SK-N-SH (cell line): ENCODE measurements at places on chromosomes 3 and 15. TPM values are rescaled to one million over a fixed set of nuclear protein-coding genes. Genes with fewer than 3 reads are reported as not detected.
A peak's percentile ranks its signal among the peaks of the same experiment; 100 is the strongest.

GRCh38 chr3:15794303-15794771, 3.4 kb downstream of the ANKRD28 start:
- no peak for DNase-seq
- H3K4me3 ChIP-seq: peak overlapping the region; percentile 65; the same call in 1 of the 2 replicates
- H3K4me1 ChIP-seq: peaks cover 15% of the 10 kb centered on the region
- H3K36me3 ChIP-seq: peaks cover 51% of the 10 kb centered on the region

DNA sequence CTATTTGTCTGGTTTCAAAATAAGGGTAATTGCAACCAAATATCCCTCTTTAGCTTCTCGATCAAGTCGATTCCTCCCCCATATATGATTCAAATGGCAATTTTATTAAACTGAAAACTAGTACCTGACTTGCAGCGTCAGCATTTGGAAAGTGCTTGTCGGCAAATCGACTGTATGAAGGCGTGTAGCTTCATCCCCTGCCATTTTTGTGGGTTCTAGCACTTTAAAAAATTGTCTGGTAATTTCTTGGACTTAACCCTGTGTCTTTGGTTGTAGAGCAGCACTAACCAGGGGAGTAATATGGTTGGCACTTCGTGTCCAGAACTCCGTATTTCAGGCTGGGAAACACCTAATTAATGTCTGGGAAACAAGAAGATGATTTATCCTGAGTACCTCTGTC, 573 bp downstream of the MME start:
- no peaks in the 10 kb centered on the region for H3K36me3 ChIP-seq
- peak overlapping the region; percentile 83; the same call in 1 of the 2 replicates for H3K27ac ChIP-seq
- H3K4me1 ChIP-seq: no peaks in the 10 kb centered on the region
- peak overlapping the region; percentile 88 for H3K4me3 ChIP-seq

- no peak for DNase-seq
- no peak overlapping the region for H3K4me3 ChIP-seq
- H3K36me3 ChIP-seq: peaks cover 3% of the 10 kb centered on the region
- H3K27me3 ChIP-seq: no peaks in the 10 kb centered on the region
Observed at GRCh38 chr3:174202116-174202515, 657.0 kb upstream of the NAALADL2 start.

- DNase-seq: no peak
- H3K4me1 ChIP-seq: no peaks in the 10 kb centered on the region
- peaks cover 52% of the 10 kb centered on the region for H3K36me3 ChIP-seq
- no peak overlapping the region for H3K27ac ChIP-seq
Observed at GRCh38 chr3:123629747-123630047, 44.8 kb upstream of the HACD2 start.

- no peak overlapping the region for H3K27ac ChIP-seq
- no peaks in the 10 kb centered on the region for H3K4me1 ChIP-seq
- H3K4me3 ChIP-seq: no peak overlapping the region
- H3K36me3 ChIP-seq: no peaks in the 10 kb centered on the region
- no peak for DNase-seq
Observed at GRCh38 chr3:188400494-188401243, 246.7 kb downstream of the LPP start.

SLC28A1 gene
- not detected in 2 replicates for polyA plus RNA-seq

A4GNT gene
- polyA plus RNA-seq: not detected in 2 replicates
